ENCODE measurements at places on chromosomes 13 and 19. TPM values are rescaled to one million over a fixed set of nuclear protein-coding genes. Genes with fewer than 3 reads are reported as not detected.

- DNase-seq = no peak
- H3K4me3 ChIP-seq = no peak overlapping the region
- H3K4me1 ChIP-seq = no peaks in the 10 kb centered on the region
- no peaks in the 10 kb centered on the region for H3K36me3 ChIP-seq
- no peak overlapping the region for H3K27ac ChIP-seq
Observed at GRCh38 chr13:49356223-49356622, 87.6 kb downstream of the CAB39L start.

- H3K27ac ChIP-seq = no peak overlapping the region
- H3K4me3 ChIP-seq = no peak overlapping the region
- H3K4me1 ChIP-seq = peaks cover 30% of the 10 kb centered on the region
- DNase-seq = no peak
- H3K36me3 ChIP-seq = no peaks in the 10 kb centered on the region
- no peaks in the 10 kb centered on the region for H3K27me3 ChIP-seq
Observed at GRCh38 chr19:1769645-1769985, 16.3 kb downstream of the ONECUT3 start.

The GPR180 gene
- total RNA-seq = 7.1 TPM

DNA sequence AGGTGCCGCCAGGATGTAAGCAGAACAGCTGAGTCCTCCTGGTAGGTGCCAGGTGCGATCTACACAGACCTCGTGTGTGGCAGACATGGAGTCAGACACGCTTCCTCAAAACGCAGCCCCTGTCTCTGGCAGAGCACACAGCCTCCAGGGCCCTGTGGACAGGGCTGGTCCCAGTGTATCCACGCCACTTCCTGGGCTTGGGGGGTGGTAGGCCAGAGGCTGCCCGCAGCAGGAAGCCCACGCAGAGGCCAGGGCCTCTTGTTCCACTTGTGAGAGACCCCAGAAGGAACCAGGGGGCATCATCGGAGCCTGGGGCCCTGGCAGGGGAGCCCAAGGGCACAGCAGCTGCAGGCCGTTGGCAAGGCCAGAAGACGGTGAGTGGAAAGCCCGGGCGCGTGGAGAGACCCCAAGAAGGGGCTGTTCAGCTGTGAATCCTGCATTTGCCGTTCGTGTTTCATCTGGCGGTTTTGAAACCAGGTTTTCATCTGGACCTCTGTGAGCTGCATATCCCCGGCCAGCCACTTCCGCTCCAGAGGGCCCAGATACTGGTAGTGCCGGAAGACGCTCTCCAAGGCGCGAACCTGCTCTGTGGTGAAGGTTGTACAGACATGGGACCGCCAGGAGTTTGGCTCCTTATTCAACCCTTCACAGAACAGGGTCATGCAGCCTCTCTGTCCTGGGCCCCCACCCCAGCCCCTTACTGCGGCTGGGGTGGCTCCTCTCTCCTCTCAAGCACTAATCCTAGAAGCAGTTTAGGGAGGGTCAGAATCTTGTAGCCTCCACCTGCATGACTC is 25.1 kb upstream of the SLITRK1 start:
- no peak overlapping the region for H3K27ac ChIP-seq
- H3K4me1 ChIP-seq = no peaks in the 10 kb centered on the region
- H3K36me3 ChIP-seq = no peaks in the 10 kb centered on the region
- no peaks in the 10 kb centered on the region for H3K27me3 ChIP-seq
- no peak for DNase-seq

The ZNF577 gene
- total RNA-seq = 3.6 TPM

GRCh38 chr13:30862707-30863106 is 43.4 kb upstream of the MEDAG start:
- peak overlapping the region; percentile 63 for H3K27ac ChIP-seq
- no peaks in the 10 kb centered on the region for H3K36me3 ChIP-seq
- H3K27me3 ChIP-seq = no peaks in the 10 kb centered on the region
- no peak overlapping the region for H3K4me3 ChIP-seq
- no peak for DNase-seq

DNA sequence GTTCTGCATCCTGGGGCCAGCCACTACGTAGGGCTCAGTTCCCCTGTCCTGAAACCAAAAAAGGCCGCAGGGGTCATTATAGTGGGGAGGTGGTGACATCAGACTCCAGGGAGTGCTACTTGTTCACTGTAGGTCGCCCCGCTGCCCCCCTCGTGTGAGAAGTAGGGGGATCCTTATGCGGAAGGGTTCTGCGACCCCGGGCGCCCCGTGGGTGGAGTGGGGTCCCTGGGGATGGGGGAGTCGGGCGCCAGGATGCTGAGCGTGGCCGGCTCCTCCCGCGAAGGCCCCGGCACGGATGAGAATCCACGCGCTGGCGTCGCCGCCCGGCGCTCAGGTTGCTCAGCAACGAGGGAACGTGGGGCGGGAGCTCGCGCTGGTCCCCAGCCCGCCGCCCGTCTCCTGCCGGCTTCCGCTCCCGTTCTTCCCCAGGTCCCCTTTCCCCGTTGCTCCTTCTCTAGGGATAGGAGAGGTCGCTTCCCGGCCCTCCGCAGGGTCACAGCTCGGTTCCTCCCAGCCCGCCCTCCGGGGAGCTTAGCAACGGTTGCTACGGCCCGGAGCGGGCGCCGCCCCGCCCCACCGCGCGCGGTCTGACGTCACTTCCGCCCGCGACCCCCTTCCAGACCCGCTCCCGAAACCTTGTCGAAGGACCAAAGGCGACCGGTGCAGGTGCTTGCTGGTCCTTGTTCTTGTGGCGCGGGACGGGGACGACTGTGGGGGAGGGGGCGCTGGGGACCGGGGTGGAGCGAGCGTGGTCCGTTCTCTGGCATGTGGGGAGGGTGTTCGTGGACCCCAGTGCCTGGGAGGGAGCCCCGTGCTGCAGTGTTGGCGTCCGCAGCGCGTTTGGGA is at the start of gene NAT14:
Gene NAT14, plus strand, starts transcription at position 596 of the 846 bp plus-strand sequence. CDS start 521 bp downstream, outside the sequence.
- peak within 1 kb of the TSS; percentile 94 for H3K27ac ChIP-seq
- peaks cover 57% of the 10 kb centered on the region for H3K4me1 ChIP-seq
- H3K4me3 ChIP-seq = peak within 1 kb of the TSS; percentile 78
- DNase-seq = no peak
- no peaks in the 10 kb centered on the region for H3K27me3 ChIP-seq

The ZSCAN4 gene
- not detected for total RNA-seq

- H3K4me1 ChIP-seq = no peaks in the 10 kb centered on the region
- DNase-seq = no peak
- H3K4me3 ChIP-seq = peak overlapping the region; percentile 67
Observed at GRCh38 chr19:8413629-8413995, 507 bp downstream of the MARCHF2 start.
